ENCODE measurements at places on chromosomes 2 and 18.

DNA sequence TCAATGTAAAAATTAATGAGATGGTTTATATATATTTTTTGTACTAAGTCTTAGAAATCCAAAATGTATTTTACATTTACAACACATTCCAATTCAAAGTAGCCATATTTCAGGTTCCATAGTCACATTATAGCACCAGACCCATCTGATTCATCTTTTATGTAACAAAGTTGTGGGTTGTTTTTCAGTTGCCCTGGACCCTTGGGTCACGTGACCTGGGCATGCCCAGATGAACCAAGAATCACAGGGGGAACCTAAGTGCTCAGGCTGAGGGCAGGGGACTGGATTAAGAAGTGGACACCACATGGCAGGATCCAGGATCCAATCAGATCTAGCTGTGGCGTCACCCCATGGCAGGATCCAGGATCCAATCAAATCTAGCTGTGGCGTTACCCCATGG is 44.9 kb upstream of the NDUFV2 start:
- DNase-seq, result no peak

DNA sequence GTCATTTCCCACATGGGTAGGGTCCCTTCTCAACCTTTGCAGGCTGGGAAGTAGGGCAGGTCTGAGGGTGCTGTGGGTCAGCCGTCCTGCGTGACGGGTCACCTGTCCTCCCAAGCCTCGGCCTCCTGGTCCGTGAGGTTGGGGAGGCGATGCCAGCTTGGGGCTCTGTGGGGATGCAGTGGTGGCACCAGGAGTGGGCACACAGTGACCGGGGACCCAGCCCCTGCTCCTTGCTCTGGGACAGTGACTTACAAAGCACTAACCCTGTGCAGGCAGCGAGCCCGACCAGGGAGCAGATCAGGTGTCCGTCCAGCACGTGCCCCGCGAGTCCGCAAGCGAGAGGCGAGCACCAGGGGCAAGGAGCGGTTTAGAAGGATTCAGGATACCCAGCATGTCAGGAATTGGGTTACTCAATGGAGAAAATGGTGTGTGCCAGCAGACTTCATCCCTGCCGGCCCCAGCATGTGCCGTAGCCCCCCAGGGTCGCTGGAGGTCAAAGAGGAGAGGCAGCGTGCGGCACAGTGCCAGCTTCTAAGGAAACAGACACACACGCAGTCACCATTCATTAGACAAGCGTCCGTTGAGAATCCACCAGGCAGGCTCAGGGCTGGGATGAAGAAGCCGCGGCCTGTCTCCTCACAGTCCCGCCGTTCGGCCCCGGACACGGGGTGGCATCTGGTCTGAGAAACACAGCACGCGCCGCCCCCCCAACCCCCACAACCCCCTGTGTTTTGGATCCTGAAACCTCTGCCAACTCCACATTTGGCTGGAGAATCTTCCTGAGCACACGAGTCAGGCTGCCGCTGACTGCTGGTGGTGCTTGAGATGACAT is 11.7 kb downstream of the COLEC11 start:
- DNase-seq, result no peak

- no peak for DNase-seq
Measured at GRCh38 chr2:173079973-173080860, 4.6 kb downstream of the MAP3K20 start.

- peak; percentile 11 for DNase-seq
Measured at GRCh38 chr2:240595381-240596079, 9.0 kb downstream of the CAPN10 start.

DNA sequence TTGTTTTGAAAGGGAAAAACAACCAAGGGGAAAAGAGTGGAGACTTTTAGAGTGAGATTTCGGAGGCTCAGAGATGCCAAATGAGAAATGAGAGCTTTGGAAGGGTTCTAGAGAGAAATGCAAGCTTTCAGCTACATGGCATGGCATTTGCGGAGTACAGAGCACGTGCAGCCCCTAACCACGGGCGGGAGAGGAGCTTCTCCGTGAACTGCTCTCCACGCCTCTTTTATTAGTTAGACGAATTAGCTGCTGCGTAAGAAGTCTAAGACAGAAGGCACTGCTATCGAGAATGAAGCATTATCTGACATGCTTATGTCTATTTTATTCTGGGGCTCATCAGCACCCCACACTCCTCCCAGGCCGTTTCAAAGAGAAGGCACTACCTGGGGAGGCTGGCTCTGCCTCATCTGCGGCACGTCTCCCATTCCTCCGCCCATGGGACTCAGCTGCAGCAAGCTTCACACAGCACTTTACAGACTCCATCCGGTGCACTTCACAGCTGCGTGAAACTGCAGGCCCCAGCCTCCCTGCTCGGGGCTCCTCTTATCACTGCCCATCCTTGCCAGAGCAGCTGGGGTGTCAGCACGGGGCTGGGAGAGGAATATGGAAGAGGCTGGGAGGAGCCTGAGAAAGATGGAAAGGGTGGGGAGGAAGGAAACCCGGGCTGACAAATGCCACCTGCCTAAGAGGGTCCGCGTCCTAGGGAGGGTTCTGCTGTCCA is 207.3 kb upstream of the APCDD1 start:
- DNase-seq, result no peak

- DNase-seq, result no peak
Measured at GRCh38 chr2:8134985-8135682, 546.7 kb upstream of the ID2 start.

DNA sequence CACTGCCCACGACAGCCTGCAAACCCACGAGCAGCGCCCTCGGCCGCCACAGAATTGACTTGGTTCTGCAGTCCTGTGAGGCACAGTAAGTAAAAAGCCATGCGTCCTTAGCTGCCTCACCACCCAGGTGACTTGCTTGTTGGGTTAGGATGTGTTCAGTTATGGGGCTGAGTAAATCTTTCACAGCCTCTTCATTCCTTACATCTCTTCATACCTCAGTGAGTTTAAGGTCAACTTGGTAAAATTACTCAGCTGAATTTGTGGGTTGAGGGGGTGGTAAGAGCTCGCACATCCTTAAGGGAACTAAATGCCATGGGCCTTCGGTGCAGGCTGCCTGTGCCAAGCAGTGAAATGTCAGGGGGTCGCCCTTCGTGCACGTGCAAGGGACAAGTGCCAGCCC is 165.2 kb upstream of the ALKAL2 start:
- DNase-seq, result no peak

DNA sequence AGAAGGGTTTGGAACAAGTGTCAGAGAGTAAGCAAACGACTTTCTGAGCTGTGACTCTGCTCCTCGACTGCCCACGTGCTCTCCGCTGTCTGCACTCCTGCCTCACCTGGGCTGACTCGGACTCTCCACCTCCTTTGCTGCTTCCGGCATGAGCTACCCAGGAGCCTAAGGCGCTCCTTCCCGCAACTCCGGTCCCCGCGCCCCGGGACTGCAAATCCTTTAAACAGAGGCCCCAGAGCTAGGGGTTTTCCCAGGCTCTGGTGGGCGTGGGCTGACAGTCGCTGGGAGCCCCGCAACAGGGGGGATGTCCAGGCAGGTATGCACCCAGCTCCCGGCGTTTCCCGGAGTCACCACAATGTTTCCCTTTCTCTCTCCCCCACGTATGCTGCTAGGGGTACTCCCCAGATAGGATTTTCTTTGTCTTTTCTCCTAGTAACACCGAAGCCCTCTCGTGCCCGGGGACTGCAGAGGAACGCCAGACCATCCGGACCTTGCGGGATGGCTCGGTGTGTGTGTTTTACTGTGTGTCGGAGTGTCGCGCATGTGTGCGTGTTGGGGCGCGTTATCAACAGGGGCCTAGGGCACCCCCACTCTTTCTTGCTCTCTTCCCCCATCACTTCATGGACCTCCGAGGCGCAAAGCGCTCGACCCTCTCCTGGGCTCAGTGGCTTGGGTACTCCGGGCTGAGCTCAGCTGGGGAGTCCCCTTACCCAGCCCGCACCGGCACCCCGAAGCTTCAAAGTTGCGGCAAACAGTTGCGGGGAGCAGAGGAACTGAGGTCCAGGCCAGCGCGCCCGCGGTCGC is 691 bp upstream of the THSD7B start:
- no peak for DNase-seq

DNA sequence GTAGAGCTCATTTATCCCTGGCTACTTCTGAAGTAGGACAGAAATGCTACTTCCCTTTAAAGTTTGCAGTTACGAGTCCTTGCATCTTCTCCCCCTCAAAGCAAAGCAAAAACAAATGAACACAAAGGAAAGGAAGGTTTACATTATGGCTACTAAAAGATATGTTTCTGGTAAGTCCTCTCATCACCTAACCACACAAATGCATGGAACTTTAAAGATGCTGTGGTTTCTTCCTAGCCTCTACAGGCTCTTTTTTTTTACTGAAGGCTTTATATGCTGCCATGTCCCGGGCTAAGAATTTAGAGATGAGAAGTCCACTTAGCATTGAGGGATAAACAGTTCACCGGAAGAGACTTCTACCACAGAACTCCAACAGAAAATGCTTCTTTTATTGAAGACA is 291.2 kb downstream of the SS18 start:
- DNase-seq, result no peak

DNA sequence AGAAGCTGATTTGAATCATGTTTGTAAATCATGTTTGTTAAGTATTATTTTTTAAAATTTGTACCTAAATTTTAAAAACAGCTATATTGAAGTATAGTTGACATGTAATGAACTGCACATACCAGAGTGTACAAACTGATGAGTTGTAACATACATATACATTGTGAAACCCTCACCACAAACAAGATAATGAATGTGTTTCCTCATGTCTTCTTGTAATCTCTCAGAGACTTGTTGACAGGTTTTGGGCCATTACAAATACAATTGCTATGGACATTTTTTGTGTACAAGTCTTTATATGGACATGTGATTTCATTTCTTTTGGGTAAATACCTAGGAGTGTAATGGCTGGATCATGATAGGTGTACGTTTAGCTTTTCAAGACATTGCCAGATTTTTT is 21.5 kb downstream of the WDR43 start:
- DNase-seq, result no peak

DNA sequence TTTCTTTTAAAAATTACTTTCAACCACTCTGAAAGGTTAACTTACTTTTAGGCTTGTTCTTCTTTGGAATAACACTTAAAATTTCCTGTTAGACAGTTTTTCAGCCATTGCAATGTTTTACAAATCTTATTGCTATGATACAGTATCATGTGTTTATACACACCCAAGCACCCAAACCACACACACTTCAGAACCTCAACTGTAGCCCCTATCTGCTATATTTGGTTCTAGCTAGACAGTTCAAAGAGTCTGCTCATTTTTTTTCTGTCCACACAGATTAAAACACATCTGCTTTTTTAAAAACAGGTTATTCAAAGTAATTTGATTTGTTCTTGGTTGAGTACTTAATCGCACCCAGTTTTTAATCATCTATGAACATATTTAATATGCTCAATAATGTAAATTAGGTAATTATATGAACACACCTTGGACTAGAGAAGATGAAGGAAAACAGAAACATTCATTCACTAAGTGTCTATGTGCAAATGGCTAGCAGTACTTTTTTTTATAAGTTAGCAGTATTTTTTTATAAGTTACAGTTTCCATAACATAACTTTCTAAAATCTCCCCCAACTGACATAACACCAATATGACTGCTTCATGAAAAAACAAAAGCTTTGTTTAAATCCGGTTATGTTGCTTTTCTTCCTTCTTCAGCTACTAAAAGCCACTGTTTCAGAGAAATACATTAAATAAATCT is 17.6 kb downstream of the FBXO11 start:
- DNase-seq, result no peak

DNA sequence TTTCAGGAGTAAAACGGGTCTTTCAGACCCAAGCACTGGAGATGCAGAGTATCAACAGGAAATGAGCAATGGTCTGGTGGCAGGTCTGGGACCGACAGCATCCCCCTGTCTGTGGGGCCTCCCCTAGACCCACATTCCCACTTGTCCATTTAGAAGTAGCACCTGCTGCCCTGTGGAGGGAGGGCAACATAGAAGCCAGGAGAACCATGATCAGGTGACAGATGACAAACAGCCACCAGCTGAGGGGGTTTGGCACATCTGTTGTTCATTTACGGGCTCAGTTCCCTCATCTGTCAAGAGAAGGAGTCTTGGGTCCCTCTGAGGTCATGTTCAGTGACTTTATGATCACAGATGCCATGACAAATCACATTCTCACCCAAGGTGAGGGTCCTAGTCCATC is 77.9 kb upstream of the SLC66A3 start:
- no peak for DNase-seq

All from NCI-H2081 (cell line).